ENCODE measurements at places on chromosomes 5 and 9. TPM values are rescaled to one million over a fixed set of nuclear protein-coding genes. Genes with fewer than 3 reads are reported as not detected.

Gene IFNA21
- total RNA-seq, result not detected

Gene CDC20B
- 0.16 TPM for total RNA-seq

Gene ZFP2
- total RNA-seq, result 2.0 TPM

DNA sequence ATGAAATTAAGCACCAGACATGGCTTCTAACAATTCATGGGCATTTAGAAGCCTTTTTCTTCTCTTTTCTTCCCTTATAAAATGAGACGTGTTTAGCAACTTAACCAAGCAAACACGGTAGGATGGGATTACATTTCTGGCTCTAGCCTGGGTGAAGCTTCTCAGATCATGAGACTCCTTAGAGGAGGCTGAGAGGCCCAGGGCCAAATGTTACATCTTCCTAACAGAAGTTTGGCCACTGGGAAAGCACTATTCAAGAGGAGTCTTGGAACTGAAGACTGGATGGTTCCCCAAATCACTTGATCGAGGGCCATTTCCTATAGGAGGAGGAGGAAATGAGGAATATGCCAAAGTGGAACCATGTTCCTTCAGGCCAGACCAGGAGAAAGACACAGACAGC lies 1.9 kb downstream of the GABRP start:
- peaks cover 75% of the 10 kb centered on the region for H3K27me3 ChIP-seq
- H3K36me3 ChIP-seq, result no peaks in the 10 kb centered on the region
- no peak overlapping the region for H3K27ac ChIP-seq
- no peak for DNase-seq

DNA sequence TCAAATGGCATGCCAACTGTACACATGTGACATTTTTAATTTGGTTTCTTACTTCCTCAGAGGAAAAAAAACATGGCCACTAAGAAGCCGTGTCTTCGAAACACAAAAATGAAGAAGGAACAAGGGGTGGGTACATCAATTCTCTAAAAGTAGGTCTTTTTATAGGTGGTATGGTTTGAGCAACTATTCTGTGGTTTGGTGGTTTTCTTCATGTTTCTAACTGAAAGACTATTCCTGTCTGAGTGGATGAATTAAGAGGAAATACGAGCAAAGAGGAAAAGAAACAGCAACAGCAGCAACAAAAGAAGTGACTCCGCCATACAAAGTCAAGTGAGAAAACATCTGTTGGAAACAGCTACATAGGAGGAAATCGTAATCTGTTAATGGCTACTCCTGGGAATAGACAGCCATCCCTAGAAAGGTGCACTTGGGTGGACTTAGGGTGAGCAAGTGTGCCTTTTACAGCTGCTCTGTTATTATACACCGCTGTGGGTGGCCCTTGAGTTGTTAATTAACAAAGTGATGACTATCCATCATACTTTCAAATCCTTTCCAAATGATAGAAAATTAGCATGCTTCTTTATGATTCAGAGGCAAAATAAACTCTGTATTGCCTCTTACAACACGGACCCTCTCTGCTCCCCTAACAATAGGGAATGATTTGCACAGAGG lies 575.8 kb downstream of the TLE1 start:
- H3K4me1 ChIP-seq, result no peaks in the 10 kb centered on the region
- DNase-seq, result no peak
- H3K36me3 ChIP-seq, result no peaks in the 10 kb centered on the region
- no peaks in the 10 kb centered on the region for H3K27me3 ChIP-seq
- no peak overlapping the region for H3K27ac ChIP-seq

DNA sequence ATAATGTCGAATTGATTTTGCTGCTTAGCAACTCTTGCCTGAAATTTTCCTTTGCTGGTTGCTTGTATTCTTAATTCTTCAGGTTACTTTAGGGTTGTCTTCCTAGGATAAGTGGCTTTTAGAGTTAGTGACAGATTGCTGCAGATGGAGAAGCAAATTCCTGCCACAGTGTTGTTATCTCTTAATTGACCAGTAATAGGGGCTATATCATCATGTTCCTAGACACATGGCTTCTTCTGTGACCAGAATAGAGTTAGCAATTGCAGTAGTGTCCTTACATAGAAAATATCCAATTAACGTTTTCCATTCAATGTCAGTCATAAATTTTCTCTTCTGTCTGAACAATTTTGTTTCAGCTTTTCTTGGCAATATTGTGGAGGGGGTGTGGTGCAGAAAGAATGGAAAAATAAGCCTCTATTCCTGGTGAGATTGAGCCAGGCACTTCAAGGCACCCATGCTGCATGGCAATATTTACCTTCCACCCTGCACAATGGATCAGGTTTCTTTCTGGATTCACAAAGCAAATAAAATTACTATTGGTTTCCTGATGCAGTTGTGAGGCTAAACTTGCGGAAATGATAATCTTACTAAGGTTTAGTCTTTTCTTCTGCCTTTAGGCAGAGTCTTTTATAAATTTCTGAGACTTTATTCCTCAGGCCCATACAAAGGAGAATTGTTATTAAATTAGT lies 1481.5 kb downstream of the EFNA5 start:
- H3K27ac ChIP-seq, result no peak overlapping the region
- DNase-seq, result no peak
- H3K27me3 ChIP-seq, result no peaks in the 10 kb centered on the region
- no peak overlapping the region for H3K4me3 ChIP-seq

DNA sequence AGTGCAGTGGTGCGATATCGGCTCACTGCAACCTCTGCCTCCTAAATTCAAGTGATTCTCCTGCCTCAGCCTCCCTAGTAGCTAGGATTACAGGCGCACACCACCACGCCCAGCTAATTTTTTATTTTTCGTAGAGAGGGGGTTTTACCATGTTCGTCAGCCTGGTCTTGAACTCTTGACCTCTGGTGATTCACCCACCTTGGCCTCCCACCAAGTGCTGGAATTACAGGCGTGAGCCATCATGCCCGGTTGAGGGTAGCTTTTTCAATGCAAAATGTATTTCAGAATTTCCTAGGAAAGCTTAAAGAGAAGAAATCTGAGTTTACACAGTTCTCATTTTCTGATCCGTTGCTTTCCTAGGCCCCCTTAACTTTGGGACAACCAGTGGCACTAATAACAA lies 15.7 kb downstream of the BDP1 start:
- peaks cover 67% of the 10 kb centered on the region for H3K36me3 ChIP-seq
- no peak overlapping the region for H3K27ac ChIP-seq
- no peaks in the 10 kb centered on the region for H3K27me3 ChIP-seq
